ENCODE measurements at places on chromosomes 3 and 15.
A peak's percentile ranks its signal among the peaks of the same experiment; 100 is the strongest.

- no peak for DNase-seq
Observed at GRCh38 chr3:178126686-178127085, 409.6 kb upstream of the KCNMB2 start.

GRCh38 chr15:29064290-29064689 is 178.5 kb downstream of the APBA2 start:
- DNase-seq: no peak

- no peak for DNase-seq
Observed at GRCh38 chr15:62469874-62470688, 305.0 kb upstream of the C2CD4B start.

DNA sequence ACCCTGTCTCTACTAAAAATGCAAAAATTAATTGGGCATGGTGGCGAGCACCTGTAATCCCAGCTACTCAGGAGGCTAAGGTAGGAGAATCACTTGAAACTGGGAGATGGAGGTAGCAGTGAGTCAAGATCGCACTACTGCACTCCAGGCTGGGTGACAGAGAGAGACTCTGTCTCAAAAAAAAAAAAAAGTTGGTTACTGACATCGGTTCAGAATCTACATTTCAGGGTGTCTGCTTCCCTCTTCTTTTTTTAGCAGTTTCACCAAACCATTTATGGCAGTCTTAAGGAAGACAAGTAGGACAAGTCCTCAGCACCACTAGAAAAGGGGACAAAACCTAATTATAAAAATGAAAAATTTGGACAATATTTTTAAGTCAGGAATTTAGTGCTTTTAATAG is 3.3 kb upstream of the USP4 start:
- no peak for DNase-seq

DNA sequence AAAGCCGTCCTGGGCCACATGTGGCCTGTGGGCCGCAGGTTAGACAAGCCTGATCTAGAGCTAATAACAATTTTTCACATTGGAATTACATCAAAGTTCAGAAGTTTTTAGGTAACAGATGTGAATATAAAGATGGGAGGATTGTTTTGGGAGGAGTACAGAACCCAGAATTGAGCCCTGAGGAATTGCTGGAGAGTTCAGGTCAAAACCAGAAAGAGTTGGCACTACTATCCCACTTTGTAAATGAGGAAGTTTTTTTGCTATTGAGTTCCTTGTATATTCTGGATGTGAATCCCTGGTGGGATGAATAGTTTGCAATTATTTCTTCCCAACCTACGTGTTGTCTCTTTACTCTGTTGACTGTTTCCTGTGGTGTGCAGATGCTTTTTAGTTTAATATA is 109.5 kb upstream of the LIPC start:
- no peak for DNase-seq

DNA sequence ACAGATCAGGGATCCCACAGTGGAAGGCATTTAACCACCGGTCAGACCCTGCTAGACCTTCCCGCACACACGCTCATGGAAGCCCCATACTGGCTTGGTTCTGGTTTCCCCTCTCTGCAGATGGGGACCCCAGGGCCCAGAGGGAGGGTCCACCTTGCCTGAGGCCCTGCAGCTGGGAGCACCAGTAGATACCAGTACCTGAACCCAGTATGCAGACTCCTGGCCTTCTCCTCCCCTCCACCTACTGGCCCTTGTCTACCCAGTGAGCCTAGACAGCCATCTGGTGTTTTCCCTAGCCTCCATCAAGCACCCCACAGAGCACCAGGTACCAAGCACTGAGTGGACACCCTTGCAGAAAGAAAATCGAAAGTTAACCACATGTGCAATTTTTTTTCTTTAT is 65.1 kb downstream of the MEGF11 start:
- DNase-seq: no peak

- no peak for DNase-seq
Observed at GRCh38 chr3:52679199-52679538, 6.5 kb downstream of the PBRM1 start.

- DNase-seq: no peak
Observed at GRCh38 chr15:81174125-81174791, 22.4 kb upstream of the IL16 start.

DNA sequence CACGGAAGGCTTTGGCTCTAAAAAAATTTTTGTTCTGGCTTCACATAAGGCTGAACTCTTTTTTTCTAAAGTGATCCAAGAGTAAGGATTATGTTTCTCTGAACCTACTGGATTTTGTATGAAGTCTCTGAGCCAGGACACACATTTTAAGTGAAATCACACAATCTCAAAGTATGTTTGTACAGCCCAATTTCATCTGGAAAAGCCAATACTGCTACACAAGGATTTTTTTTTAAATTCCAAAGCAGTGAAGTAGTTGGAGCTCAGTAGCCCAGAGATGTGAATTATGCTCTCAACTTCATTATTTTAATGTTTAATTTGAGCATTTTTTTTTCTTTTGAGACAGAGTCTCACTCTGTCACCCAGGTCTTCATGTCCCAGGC is 243.9 kb downstream of the FAM43A start:
- DNase-seq: no peak

DNA sequence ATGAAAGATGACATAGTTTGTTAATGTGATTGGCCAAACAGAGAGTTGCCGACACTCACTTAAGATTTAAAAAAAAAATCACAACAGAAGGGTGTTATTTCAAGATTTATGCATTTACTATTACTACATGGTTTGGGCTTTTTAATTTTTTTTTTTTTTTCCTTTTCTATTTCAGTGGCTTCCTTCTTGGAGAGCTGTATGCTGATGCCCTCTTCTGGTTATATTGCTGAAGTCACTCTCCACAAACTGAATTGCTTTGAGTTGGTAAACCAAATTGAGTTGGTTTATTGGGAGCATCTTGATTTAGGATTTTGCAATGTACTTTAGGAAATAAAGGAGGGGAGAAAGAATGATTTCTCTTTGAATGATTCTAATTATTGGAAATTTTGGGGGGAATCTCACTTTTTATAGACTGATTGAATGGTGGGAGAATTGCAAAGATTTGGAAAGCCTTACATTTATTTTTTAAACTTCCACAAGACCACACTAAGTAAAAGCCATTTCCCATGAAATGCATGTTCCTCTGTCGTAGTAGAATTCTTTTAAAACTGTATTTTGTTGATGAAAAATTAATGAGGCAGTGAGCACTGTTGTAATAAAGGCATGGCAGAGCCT is 186.6 kb upstream of the FEZF2 start:
- DNase-seq: no peak

DNA sequence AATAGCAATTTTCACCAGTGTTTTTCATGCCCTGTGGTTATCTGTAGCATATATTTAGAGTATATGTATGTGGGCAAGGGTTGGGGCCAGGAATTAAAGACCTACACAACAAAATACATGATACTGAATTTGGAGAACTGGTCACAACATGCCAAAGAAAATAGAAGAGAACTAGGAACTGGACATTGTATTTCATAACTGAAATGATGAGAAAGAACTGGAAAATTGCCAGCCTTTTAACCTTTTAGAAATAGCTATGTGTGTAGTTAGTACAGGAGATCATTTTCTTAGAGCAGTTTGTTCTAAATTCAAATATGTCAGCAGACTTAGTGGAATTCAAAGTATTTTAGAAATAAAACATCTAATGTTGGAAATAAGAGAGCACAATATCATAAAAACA is 227.1 kb upstream of the CGNL1 start:
- no peak for DNase-seq

DNA sequence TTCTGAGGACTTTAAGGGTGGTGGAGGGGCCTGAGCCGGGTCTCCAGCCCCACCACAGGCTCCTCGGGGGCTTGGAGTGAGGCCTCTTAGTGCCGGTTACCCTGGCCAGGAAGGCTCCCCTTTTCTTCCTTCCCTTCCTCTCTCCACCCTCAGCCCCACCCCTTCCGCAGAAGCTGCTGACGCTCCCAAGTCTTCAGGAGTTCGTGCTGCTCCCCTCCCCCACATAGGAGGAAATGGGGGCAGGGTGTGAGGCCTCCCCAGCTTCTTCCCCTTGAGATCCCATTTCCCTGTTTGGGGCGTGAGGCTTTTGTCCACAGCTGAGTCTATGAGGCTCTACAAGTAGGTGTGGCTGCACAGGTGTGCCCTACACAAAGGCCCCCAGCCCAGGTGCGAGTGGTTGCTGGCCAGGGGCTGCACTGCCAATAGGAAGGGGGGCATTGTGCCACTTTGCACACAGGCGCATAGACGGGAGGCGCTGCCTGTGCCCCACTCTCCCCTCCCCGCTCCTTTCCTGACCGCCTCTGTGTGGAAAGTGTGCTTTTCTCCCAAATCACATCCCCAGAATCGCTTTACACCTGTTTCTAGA is 915 bp upstream of the CALML4 start:
- DNase-seq: no peak

GRCh38 chr3:2927259-2927658 is 182.9 kb downstream of the IL5RA start:
- no peak for DNase-seq

GRCh38 chr15:84788500-84788899 is 28.7 kb upstream of the ALPK3 start:
- no peak for DNase-seq

GRCh38 chr3:64399205-64399800 is 174.0 kb upstream of the PRICKLE2 start:
- no peak for DNase-seq

DNA sequence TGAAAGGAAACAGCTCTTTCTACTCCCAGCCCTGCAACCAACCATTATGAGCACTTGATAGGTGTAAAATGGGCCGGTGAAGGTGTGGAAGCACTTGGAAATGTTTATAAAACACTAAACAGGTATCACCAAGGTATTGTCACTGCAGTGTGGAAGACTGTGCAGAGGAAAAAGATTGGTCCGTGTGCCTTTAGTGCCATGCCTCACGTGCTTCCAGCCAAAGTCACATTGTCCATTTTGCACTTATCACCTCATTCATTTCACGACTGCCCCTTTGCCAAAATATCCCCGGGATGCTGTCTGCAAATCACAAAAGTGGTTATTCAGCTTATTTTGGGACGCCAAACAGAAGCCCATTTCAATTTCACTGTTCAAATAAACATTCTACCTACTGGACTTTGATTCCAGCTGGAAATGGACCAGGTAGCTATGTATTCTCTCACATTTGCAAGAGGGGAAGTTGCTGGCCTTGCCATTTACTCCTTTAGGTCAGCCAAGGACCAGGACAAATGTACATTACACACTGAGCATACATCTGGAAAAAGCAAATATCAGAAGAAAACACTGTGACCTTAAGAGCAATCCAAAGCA is 58.4 kb downstream of the ARRDC4 start:
- DNase-seq: no peak

GRCh38 chr15:69992348-69992747 is 105.4 kb downstream of the TLE3 start:
- no peak for DNase-seq

DNA sequence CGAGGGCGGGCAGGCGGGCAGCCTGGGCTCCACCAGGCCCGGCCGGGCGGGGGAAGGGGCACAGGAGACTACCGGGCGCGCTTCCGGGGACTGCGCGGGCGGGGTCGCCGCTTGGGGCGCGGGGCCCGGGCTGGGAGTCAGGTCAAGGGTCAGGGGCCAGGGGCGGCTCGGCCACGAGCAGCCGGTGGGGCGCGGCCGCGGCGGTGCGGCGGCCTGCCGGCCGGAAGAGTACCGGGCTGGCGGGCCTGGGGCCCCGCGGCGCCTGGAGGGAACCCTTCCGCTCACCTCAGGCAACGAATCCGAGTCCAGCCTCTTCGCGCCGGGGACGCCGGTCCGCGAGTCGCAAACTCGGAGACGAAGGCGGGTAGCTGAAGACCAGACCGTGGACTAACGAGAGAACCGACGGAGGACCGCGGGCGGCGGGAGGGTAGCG is 225 bp downstream of the RHOA start:
- DNase-seq: peak; percentile 52

- no peak for DNase-seq
Observed at GRCh38 chr3:61114316-61114953, 136.8 kb downstream of the FHIT start.

DNA sequence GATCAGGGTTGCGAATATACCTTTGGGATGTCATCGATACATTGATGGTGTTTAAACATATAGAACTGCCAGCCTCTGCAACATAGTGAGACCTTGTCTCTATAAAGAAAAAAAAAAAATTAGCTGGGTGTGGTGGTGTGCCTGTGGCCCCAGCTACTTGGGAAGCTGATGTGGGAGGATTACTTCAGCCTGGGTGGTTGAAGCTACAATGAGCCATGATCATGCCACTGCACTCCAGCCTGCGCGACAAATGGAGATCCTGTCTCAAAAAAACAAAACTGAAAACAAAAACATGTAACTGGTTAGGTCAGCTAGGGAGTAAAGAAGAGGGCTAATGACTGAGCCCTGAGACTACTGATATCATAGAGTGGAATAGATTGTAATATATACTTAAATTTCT is 30.7 kb upstream of the MGA start:
- DNase-seq: no peak

DNA sequence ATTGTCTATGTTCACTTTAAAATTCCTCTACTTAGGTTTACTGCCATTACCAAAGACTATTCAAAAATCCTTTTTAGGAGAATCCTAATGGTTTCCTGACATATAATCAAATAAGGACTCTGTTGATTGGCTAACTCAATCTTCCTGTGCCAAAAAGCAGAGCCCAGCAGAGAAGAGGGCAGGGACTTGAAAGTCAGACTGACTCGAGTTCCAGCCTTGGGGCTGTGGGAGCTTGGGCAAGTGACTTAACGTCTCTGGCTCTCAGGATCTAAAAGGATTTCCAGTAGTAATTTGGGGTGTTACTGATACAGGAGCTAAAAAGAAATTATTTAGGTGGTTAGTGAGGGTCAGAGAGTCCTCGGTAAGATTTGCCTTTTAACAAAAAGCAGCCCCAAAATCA is 10.9 kb downstream of the CCR5 start:
- no peak for DNase-seq

DNA sequence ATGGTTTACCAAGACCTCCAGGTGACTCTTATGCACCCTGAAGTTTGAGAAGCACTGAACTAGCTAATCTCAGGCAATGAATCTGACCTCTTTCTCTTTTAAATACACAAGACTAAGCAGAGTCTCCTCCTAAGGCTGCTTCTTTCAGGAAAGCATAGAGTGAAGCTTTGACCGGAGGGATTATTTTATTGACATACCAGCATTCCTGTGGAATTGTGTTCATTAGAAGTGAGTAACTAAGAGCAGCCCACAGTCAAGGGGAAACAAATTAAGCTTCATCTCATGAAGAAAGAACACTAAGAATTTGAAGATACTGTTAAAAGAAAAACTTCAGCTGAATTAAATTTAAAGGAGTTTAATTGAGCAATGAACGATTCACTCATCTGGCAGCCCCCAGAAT is 963.5 kb downstream of the NTRK3 start:
- no peak for DNase-seq

- no peak for DNase-seq
Observed at GRCh38 chr3:181105646-181106045, 116.1 kb upstream of the DNAJC19 start.

Data from activated T-cell treated with anti-CD3 and anti-CD28 coated beads for 48 hours (primary cell).